NCI-H1417 treated with DMSO at 0.1 percent for 48 hours (cell line): ENCODE measurements at places on chromosomes 6 and 20.

- no peak for DNase-seq
Observed at GRCh38 chr6:39056191-39056590, 7.6 kb downstream of the GLP1R start.

GRCh38 chr6:105882828-105883227 is 203.3 kb upstream of the PRDM1 start:
- DNase-seq = no peak

- no peak for DNase-seq
Observed at GRCh38 chr20:38804682-38805501, 605 bp upstream of the PPP1R16B start.

- DNase-seq = no peak
Observed at GRCh38 chr20:41004531-41005360, 23.9 kb upstream of the TOP1 start.

DNA sequence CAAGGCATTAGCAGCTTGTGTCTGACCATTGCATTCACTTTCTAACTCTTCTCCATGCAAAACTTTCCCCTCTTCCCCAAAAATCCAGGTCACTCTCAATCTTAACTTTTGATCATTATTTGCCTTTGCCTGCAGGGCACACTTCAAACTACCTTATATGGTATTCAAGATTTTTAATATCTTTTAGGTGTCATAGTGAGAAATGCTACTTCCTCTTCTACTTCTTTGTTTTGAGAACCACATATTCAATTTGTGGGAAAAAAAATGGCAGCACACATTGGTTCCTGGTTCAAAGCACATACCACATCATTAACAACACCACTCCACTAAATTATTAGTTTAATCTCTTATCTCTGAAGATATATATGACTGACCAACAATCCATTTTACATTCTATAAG is 1267.0 kb upstream of the CITED2 start:
- no peak for DNase-seq

- DNase-seq = no peak
Observed at GRCh38 chr6:122790423-122791309, 1.6 kb downstream of the SMPDL3A start.

GRCh38 chr6:48474830-48475229 is 363.8 kb upstream of the PTCHD4 start:
- DNase-seq = no peak

DNA sequence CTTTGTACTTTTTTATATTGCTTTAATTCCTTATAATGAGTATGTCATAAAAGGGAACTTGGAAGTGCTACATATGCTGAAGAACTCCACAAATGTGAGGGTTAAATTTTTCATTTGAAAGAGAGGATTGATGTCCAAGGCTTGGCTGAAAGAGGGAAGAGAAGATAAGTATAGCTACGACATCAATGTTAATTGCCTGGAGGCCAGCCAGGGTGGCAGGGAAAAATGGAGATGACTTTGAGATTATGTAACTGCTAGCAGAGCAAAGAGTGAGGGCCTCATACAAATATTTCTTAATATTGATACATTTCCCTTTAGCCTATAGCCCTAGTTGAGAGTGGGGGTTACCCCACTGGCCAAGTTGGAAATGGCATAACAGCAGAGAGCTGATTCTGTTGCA is 24.8 kb upstream of the RIMS4 start:
- no peak for DNase-seq

DNA sequence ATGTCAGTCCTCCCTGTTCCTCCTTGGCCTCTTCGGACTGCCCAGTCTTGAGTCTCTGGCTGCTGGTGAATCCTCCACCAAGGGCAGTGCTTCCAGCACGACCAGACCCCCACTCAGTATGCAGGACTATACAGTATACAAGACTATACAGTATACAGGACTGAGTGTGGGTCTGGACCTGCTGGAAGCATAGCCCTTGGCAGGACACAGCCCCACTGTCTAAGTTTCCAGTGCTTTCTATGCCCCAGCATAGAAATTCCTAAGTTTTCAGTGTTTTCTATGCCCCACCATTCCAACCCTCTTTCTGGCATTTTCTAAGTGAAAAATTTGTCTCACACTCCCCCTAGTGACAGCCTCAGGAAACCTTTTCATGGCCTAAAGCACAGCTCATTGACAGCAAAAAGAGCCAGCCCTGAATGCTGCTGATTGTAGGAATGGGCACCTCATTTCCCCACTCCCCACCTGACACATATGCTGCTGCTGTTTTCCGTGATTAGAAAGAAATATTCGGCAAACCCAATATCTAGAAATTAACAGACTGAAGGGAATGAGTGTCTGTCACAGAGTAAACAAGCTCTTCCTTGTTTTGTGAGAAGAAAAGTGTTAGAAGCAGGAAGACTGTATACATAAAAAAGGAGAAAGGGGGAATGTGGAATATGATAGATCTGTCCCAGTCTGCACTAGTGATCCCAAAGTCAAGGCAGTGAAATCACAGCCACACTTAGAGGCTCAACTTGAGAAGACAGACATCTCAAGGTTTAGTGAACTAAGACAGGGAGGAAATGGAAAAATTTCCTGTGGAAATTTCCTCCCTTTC is 206.9 kb downstream of the IBTK start:
- no peak for DNase-seq

DNA sequence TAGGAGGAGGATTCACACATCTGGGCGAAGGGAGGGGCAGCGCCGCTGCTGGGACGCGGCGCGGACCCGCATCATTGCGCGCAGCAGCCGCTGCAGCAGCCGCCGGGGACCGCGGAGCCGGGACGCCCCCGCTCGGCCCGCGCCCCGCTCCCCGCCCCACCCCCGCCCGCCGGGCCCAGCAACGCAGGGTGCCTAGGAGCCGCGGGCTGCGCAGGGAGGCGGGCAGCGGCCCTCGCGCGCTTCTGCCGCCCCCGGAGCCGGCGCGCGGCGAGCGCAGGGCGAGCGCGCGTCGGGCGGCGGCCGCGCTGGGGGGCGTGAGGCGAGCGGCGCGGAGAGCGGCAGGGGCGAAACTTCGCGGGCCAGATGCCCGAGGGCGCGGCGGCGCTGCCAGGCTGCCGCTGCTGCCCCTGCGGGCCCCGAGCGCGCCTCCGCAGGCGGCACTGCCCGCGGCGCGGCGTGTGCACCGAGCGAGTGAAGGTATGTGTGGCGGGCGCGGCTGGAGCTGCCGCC is at the start of gene NKAIN2:
TSS of gene NKAIN2 (plus strand) at position 362 of the 510 bp plus-strand sequence.
- DNase-seq = no peak

GRCh38 chr6:136959471-136959891 is 37.4 kb downstream of the SLC35D3 start:
- peak; percentile 87 for DNase-seq

- DNase-seq = no peak
Observed at GRCh38 chr6:15763364-15763763, 100.5 kb upstream of the DTNBP1 start.

GRCh38 chr20:43938932-43939761 is 24.5 kb downstream of the TOX2 start:
- no peak for DNase-seq

DNA sequence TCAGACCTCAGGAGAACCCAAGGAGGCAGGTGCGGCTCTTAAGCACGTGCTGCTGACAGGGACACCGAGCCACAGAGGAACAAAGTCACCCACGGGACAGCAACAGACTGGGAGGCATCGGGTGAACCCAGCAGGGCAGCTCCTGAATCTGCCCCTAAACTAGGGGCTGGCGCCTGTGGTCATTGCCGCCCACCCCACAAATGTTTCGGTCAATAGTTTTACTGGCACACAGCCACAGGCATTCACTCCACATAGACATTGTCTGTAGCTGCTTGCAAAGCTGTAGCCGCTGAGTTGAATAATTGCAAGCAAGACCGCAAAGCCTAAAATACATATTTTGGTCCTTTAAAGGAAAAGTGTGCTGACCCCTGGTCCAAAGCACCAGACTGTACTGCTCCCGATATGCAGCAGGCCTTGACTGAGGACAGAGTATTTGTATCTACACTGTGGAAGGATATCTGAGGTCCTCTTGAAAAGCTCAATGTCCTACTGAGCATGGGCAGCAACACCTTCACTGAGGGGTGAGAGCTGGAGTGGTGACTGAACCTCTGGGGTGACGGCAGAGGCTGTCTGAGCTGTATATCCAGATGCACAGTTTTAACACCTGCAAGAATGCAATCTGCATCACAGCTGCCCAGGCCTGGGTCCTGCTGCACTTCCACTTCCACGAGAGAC is 310.3 kb downstream of the THBS2 start:
- no peak for DNase-seq

GRCh38 chr6:47520282-47520681 is 42.7 kb downstream of the CD2AP start:
- DNase-seq = no peak

DNA sequence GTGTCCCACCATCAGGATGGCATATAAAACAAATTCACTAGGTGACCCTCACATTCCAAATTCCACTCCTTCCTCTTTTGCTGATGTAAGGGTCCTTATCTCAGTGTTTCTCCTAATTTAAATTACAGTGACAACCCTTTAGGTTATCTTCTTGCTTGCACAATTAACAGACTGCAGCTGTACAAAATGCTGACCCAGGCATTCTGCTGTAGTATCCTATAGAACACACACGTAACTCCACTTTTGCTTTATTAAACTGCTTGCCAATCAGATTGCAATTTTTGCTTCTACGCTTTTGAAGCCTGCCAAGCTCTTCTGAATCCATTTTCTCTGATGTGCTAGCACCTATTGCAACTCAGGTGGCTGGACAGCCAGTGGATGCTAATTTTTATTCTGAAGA is 950.3 kb downstream of the TFAP2A start:
- no peak for DNase-seq

- no peak for DNase-seq
Observed at GRCh38 chr20:36167902-36168503, 13.5 kb downstream of the EPB41L1 start.
